Chondrocyte (in vitro differentiated cells): ENCODE measurements at places on chromosomes 3 and 15. TPM values are rescaled to one million over a fixed set of nuclear protein-coding genes. Genes with fewer than 3 reads are reported as not detected.

GRCh38 chr3:75332794-75333193 is 331.3 kb upstream of the FRG2C start:
- H3K36me3 ChIP-seq, result no peaks in the 10 kb centered on the region
- no peaks in the 10 kb centered on the region for H3K4me1 ChIP-seq
- H3K27me3 ChIP-seq, result peaks cover 14% of the 10 kb centered on the region
- H3K4me3 ChIP-seq, result no peak overlapping the region
- DNase-seq, result no peak

DNA sequence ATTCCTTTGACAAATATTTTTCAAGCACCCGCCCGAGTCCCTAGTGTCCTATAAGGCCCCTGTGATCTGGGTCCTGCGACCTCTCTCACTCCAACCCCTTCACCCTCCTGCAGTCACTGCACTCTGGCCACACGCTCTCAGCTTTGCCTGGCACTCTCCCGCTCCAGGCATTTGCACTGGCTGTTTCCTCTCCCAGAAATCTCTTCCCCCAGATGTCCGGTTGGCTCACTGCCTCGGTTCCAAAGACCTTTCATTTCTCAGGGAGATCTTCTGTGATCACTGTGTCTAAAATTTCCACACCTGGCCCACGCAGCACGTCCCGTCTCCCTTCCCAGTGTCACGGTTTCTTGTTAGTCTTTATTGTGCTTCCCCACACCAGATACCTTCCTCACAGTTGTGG is 97.4 kb downstream of the WNT7A start:
- peaks cover 20% of the 10 kb centered on the region for H3K27me3 ChIP-seq
- H3K27ac ChIP-seq, result no peak overlapping the region
- no peaks in the 10 kb centered on the region for H3K4me1 ChIP-seq
- DNase-seq, result no peak
- no peaks in the 10 kb centered on the region for H3K36me3 ChIP-seq
- no peak overlapping the region for H3K4me3 ChIP-seq

GRCh38 chr3:126711121-126711760 is 7.2 kb downstream of the CHCHD6 start:
- H3K27ac ChIP-seq, result no peak overlapping the region
- no peak overlapping the region for H3K4me3 ChIP-seq
- DNase-seq, result no peak
- H3K4me1 ChIP-seq, result peaks cover 3% of the 10 kb centered on the region
- H3K36me3 ChIP-seq, result peaks cover 2% of the 10 kb centered on the region

- no peaks in the 10 kb centered on the region for H3K36me3 ChIP-seq
- H3K27me3 ChIP-seq, result peaks cover 4% of the 10 kb centered on the region
- H3K4me3 ChIP-seq, result no peak overlapping the region
- peaks cover 5% of the 10 kb centered on the region for H3K4me1 ChIP-seq
- no peak for DNase-seq
- H3K27ac ChIP-seq, result no peak overlapping the region
These were observed 95.8 kb upstream of the KLF13 start for GRCh38 chr15:31230630-31231485.

GRCh38 chr3:194141415-194142155 is 5.6 kb downstream of the HES1 start:
- H3K27ac ChIP-seq, result peak overlapping the region; percentile 90
- peaks cover 8% of the 10 kb centered on the region for H3K27me3 ChIP-seq
- peaks cover 2% of the 10 kb centered on the region for H3K36me3 ChIP-seq
- peaks cover 46% of the 10 kb centered on the region for H3K4me1 ChIP-seq

DNA sequence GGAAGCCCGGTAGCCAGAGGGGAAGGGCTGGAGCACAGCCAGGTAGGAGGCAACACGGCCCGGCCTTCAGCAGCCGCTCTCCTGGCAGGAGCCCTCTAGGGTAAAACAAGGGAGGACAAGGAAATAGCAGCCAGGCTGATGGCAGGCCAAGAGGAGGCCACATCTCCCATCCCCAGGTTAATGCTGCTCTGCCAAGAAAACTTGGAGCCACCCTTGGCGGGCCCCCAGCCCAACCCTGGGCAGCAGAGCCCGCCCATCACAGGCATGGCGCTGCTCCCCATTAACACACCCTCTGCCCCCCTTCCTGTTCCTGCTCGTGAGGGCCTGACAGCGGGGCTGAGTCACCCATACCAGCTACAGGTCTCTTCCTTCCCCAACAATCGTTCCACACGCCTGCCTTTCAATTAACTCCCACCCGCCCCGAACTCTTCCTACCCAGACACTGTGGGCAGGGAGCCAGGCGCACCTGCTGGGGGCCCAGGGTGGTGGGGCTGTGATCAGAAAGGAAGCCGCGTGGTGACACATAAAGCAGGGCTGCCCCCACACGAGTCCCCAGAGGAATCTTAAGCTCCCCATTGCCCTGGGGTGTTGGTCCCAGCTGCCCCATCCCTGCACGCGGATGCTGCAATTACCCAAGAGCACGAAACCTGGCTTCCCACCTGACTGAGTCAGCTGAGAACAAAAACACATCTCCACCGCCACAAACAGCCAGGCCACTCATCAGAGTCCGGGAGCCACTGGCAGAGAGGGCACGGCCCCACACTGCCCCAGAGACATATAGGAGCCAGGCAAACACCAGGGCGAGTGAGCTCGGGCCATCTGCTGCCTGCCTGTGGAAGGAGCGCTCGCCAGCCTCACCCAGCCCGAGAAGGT is at the start of gene C15orf62:
C15orf62 (plus strand) TSS at position 707 of the 873 bp plus-strand sequence. CDS start 516 bp downstream, outside the sequence.
- H3K4me3 ChIP-seq, result no peak within 1 kb of the TSS
- peaks cover 6% of the 10 kb centered on the region for H3K36me3 ChIP-seq
- peaks cover 38% of the 10 kb centered on the region for H3K4me1 ChIP-seq
- no peak for DNase-seq
- no peaks in the 10 kb centered on the region for H3K27me3 ChIP-seq

Gene GOLGA6A
- total RNA-seq, result 0.12 to 0.46 TPM in 2 of 3 replicates, not detected in the other

DNA sequence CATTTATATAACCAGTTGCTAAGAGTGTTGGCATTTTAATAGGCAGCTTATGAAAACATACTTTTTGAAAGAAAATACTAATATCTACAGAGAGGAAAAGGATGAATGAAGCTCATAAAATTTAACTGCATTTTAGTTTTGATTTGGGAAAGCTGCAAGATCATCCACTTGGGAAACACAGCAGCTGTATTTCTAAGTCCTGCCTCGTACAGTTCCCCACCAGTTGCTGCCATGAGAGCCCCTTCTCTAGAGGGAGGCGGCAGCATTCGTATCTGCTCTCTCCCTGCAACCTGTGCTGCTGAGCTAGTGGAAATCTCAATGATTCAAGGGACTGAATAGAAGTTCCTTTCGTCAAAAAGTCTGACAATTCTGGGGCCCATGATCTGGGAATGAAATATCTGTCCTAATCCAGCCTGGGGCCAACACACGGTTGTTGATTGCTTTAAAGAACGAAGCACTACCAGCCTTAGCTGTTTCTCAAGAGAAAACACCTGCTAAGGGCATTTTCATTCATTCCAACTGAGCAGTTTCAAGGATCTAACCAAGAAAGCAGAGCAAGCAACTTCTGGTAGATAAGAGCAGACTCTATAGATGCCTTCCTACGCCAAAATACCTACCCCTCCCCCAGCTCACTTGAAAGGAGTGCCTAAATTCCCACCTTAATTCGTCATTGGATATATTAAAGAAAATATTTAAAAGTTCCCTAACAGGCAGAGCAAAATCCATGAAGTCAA is 223.7 kb downstream of the MAGI1 start:
- peaks cover 44% of the 10 kb centered on the region for H3K4me1 ChIP-seq
- H3K27me3 ChIP-seq, result no peaks in the 10 kb centered on the region
- peak overlapping the region; percentile 70 for H3K27ac ChIP-seq
- no peak for DNase-seq
- no peaks in the 10 kb centered on the region for H3K36me3 ChIP-seq

DNA sequence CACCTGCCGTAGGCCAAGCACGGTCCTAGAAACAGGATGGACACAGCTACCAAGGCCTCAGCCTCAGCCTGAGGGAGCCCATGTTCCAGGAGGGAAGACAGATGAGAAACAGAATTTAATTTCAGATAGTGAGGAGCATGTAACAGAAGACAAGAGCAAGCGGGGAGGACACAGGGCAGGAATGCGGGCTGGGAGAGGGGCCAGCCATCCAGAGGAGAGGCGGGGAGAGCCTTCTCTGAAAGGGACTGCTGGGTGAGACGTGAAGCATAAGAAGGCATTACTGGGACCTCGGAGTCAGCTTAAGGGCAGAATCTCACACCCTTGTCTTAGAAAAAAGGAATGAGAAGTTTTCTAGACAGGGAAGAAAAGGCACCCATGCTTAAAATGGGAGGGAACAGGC is 271.7 kb upstream of the NSMCE3 start:
- H3K27ac ChIP-seq, result no peak overlapping the region
- no peak overlapping the region for H3K4me3 ChIP-seq
- peaks cover 13% of the 10 kb centered on the region for H3K4me1 ChIP-seq
- H3K27me3 ChIP-seq, result peaks cover 2% of the 10 kb centered on the region
- no peak for DNase-seq

Gene AP3B2
- total RNA-seq, result 0.80 to 0.97 TPM in 2 of 3 replicates, not detected in the other

Gene CCDC9B
- 55.4 to 60.0 TPM (median 58.0 TPM) in 3 replicates for total RNA-seq

DNA sequence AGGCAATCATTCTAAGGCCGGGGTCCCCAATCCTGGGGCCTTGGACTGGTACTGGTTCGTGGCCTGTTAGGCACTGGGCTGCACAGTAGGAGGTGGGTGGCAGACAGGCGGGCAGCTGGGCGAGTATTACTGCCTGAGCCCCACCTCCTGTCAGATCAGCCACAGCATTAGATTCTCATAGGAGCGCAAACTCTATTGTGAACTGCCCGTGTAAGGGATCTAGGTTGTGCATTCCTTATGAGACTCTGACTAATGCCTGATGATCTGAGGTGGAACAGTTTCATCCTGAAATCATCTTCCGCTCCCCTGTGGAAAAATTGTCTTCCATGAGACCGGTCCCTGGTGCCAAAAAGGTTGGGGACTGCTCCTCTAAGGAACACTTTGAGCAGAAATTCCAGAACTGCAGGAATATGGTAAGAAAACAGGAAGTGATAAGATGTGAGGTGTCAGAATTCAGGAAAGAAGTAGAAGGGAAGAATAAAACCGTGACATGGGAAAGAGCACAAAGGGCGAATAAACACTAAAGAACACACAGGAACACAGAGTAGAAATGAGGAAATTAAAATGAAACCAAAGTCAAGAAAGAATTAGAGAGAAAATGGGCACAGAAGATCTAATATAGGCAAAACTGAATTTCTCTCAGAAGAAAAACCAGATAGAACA is 57.6 kb downstream of the PDCD6IP start:
- DNase-seq, result no peak
- no peaks in the 10 kb centered on the region for H3K27me3 ChIP-seq
- peaks cover 39% of the 10 kb centered on the region for H3K36me3 ChIP-seq
- H3K27ac ChIP-seq, result peak overlapping the region; percentile 7
- peaks cover 18% of the 10 kb centered on the region for H3K4me1 ChIP-seq

Gene SLC25A26
- total RNA-seq, result 11.2 to 13.8 TPM (median 13.1 TPM) in 3 replicates

Gene GATM
- total RNA-seq, result 0.30 TPM in 1 of 3 replicates, not detected in the others

Gene OTOL1
- not detected in 3 replicates for total RNA-seq

Gene DPPA4
- total RNA-seq, result 0.22 to 0.37 TPM (median 0.33 TPM) in 3 replicates

GRCh38 chr3:82202269-82202668 is 440.8 kb upstream of the GBE1 start:
- no peaks in the 10 kb centered on the region for H3K36me3 ChIP-seq
- DNase-seq, result no peak
- H3K4me3 ChIP-seq, result no peak overlapping the region
- no peaks in the 10 kb centered on the region for H3K27me3 ChIP-seq

GRCh38 chr3:39053696-39054095 is 1.9 kb downstream of the WDR48 start:
- no peak overlapping the region for H3K4me3 ChIP-seq
- H3K27ac ChIP-seq, result no peak overlapping the region
- H3K36me3 ChIP-seq, result no peaks in the 10 kb centered on the region

Gene RAD51
- 6.9 to 13.0 TPM (median 9.4 TPM) in 3 replicates for total RNA-seq

DNA sequence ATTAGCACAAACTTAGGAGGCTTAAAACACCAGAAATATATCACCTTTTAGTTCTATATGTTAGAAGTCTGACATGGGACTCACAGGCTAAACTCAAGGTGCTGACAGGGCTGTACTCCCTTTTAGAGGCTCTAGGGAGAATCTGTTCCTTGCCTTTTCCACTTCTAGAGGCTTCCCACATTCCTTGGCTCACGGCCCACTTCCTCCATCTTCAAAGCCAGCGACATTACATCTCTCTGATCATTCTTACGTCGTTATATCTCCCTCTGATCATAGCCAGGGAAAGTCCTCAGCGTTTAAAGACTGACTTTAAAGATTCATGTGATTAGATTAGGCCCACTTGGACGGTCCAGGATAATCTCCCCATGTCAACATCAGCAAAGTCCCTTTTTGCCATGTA is 166.3 kb downstream of the GREM1 start:
- no peak for DNase-seq
- H3K4me1 ChIP-seq, result peaks cover 32% of the 10 kb centered on the region
- H3K36me3 ChIP-seq, result peaks cover 2% of the 10 kb centered on the region
- no peak overlapping the region for H3K27ac ChIP-seq

Gene ARID3B
- 1.8 to 2.6 TPM (median 2.5 TPM) in 3 replicates for total RNA-seq

- H3K27me3 ChIP-seq, result no peaks in the 10 kb centered on the region
- no peak for DNase-seq
- no peak overlapping the region for H3K27ac ChIP-seq
- no peaks in the 10 kb centered on the region for H3K36me3 ChIP-seq
- no peak overlapping the region for H3K4me3 ChIP-seq
These were observed 74.8 kb downstream of the STXBP5L start for GRCh38 chr3:120982608-120983320.

DNA sequence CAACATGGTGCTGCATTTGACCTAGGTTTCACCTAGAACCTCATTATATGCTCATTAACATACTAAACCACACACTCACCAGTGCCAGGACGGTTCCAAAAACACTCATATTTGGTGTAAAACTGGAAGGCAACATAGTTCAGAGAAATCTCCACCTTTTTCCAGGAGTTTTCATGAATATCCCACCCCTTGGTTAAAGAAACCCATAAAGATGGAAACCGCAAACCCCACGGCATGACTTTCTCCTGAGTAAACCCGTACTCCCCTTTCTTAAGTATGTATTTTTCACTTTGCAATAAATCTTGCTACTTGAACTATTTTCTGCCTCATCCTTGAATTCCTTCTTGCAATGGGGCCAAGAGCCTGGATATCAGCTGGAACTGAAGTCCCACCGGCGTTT is 379.3 kb downstream of the MAGI1 start:
- no peak overlapping the region for H3K27ac ChIP-seq
- no peaks in the 10 kb centered on the region for H3K27me3 ChIP-seq
- no peak overlapping the region for H3K4me3 ChIP-seq
- no peaks in the 10 kb centered on the region for H3K36me3 ChIP-seq
- H3K4me1 ChIP-seq, result peaks cover 8% of the 10 kb centered on the region

- H3K27me3 ChIP-seq, result peaks cover 53% of the 10 kb centered on the region
- no peaks in the 10 kb centered on the region for H3K4me1 ChIP-seq
- peak; percentile 86 for DNase-seq
- no peak overlapping the region for H3K27ac ChIP-seq
- no peaks in the 10 kb centered on the region for H3K36me3 ChIP-seq
These were observed 65.0 kb upstream of the IQSEC1 start for GRCh38 chr3:13137941-13138832.

GRCh38 chr15:35289024-35289617 is 204.0 kb upstream of the NANOGP8 start:
- peaks cover 10% of the 10 kb centered on the region for H3K4me1 ChIP-seq
- H3K27me3 ChIP-seq, result no peaks in the 10 kb centered on the region
- H3K4me3 ChIP-seq, result no peak overlapping the region
- H3K27ac ChIP-seq, result no peak overlapping the region
- no peaks in the 10 kb centered on the region for H3K36me3 ChIP-seq
